Stimulated activated CD8-positive, alpha-beta memory T cell treated with anti-CD3 and anti-CD28 coated beads, Interleukin-7, amount 100 ng/mL, for 48 hours (primary cell): ENCODE measurements at places on chromosomes 7 and 10.

- DNase-seq = no peak
These were observed 1152.3 kb upstream of the C7orf33 start for GRCh38 chr7:147438216-147438615.

- DNase-seq = no peak
These were observed 219.2 kb upstream of the BMPER start for GRCh38 chr7:33685981-33686683.

- DNase-seq = no peak
These were observed 108.0 kb downstream of the BTAF1 start for GRCh38 chr10:92031580-92031979.

GRCh38 chr10:96390460-96390864 is 31.7 kb upstream of the OPALIN start:
- no peak for DNase-seq

- no peak for DNase-seq
These were observed 275.4 kb upstream of the NEBL start for GRCh38 chr10:21172542-21172929.

- DNase-seq = no peak
These were observed 66.9 kb upstream of the ZNF746 start for GRCh38 chr7:149564340-149565095.

GRCh38 chr7:128097211-128097731 is 66.0 kb upstream of the LRRC4 start:
- no peak for DNase-seq

- DNase-seq = no peak
These were observed 202.9 kb downstream of the GLRX3 start for GRCh38 chr10:130339091-130339490.

- no peak for DNase-seq
These were observed 5.9 kb downstream of the TSPAN33 start for GRCh38 chr7:129150199-129150996.

DNA sequence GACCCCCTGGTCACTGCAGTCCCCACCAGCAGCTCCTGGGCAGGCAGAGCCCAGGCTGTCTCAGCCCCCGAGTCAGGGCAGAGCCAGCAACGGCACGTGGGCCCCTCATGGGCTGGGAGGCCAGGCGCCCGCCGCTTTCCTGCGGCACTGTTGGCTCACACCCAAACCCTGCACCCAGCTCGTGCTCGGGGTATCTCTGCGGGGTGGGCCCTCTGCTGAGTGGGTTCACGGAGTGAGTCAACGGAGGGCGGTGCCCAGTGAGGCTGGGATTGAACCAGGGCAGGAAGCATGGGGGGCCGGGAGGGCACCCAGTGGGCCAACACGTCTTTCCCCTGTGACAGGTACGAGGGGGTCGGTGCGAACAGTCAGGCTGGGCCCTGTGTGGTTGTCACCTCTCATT is 28.9 kb downstream of the ADAP1 start:
- DNase-seq = peak; percentile 84

DNA sequence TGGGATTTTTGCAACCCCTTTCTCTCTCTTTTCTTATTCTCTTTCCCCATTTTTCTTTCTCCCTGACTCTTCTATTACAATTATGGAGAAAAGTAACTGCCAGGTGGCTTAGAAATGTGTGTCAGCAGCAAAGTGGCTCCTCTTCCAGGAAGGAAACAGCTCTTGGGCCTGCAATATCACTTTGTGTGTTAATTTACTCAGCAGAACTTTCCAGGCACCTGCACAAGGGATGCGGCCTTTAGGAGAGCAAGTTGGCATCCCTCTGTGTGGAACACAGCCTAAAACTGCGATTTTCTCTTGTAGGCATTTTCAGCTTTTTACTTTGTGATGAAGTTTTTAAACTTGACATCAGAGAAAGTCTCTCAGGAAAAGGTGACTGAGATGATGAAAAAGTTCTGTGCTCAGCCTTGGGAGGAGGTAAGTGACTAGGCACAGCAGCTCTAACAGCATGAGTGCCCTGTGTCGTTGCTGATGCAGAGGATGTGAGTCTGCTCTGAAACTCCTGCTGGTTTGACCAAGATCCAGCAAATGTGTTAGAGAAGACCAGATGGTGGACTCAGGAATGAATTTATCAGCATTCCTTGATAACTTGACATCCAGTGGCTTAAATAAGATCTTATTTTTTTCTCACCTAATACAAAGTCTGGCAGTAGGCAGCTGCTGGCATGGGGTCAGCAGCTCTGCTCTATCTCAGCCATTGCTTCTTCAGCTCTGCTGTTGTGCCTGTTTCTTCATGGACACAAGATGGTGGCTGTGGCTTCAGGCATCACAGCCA is 47.4 kb upstream of the CC2D2B start:
- DNase-seq = no peak

DNA sequence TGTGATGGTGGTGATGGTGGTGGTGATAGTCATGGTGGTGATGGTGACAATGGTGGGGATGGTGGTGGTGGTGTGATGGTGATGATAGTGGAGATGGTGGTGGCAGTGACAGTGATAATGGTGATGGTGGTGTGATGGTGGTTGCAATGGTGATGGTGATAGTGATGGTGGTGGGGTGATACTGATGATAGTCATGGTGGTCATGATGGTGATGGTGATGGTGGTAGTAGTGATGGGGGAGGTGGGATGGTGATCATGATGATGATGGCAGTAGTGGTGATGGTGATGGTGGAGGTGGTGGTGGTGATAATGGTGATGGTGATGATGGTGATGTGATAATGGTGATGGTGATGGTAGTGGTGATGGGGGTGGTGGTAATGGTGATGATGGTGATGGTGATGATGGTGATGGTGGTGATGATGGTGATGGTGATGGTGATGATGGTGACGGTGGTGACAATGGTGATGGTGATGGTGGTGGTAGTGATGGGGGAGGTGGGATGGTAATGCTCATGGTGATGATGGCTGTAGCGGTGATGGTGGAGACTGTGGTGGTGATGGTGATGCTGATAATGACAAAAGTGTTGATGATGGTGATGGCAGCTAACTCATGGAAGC is 4.7 kb upstream of the PWWP2B start:
- DNase-seq = no peak

DNA sequence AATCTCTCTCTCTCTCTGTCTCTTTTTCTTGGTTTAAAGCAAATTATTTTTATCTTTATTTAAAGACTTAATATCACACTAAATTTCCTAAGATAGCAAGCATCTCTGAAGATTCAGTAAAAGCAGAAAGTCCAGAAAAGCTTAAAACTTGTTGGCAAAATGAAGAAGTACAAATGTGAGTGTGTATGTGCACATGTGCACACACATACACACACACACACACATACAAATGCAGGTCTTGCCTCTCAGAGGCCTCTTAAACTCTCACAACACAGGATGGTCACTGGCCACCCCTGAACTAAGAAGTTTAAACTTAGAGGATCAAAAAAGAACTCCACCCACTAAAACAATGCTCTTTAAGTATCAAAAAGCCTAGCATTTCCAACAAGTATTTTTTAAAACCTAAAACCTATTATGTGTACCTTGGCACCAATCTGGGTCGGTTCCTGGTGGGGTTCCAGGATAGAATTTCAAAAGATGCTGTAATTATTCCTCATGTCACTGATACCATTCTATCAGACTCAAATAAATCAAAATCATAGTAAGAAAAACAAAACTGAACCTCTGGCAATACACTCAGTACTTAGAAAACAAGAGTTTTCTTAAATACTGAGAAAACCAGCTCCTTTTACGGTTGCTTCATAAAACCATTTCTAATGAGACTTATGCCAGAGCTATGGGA is 55.0 kb downstream of the SORBS1 start:
- DNase-seq = no peak

DNA sequence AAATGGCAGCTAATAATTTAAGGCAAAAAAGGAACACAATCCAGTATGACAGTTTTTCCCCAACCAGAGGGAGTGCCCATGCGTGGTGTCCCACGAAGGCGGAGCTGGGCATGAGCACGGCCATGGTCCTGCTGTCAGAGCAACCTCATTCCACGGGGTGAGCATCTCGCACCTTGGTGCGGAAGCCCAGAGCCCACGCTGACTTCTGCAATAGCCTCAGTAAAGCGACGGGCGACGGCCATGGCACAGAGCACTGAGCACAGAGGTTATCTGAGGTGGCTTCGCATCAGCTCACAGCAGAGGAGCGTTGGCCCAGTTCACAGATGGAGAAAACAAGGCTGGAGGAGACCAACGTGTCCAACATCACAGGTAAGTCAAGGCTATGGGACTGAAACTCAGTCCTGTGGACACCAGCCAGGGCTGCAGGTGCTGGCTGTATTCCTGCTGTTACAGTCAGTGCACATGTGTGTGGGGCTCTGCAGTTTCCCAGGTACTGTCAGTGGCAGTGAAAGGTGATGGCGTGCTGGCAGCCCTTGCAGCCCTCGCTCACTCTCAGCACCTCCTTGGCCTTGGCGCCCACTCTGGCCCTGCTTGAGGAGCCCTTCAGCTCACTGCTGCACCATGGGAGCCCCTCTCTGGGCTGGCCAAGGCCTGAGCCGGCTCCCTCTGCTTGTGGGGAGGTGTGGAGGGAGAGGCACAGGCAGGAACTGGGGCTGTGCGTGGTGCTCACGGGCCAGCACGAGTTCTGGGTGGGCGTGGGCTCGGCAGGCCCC is 525.6 kb downstream of the PTPRN2 start:
- DNase-seq = no peak

DNA sequence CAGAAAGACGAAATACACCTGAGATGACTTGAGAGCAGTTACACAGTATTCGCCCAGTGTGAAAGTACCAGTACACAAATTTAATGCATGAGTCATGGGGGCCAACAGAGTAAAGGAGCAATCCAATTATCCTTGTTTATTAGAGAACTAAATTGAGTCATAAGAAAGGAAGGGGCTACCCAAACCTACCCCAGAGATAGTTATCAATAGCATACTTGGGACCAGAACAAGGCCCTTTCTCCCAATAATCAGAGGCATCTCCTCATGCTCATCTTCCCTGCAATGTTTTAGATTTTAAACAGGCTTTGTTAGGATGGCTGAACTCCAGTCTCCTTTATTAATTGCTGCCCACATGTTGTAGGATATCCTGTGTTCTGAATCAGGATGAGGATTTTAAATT is 239.7 kb upstream of the LRGUK start:
- DNase-seq = no peak

GRCh38 chr10:5566614-5567013 is 41.9 kb downstream of the CALML3 start:
- peak; percentile 40 for DNase-seq

GRCh38 chr7:105353752-105354328 is 34.9 kb downstream of the SRPK2 start:
- DNase-seq = no peak
